ENCODE measurements at places on chromosomes 3 and 15.

DNA sequence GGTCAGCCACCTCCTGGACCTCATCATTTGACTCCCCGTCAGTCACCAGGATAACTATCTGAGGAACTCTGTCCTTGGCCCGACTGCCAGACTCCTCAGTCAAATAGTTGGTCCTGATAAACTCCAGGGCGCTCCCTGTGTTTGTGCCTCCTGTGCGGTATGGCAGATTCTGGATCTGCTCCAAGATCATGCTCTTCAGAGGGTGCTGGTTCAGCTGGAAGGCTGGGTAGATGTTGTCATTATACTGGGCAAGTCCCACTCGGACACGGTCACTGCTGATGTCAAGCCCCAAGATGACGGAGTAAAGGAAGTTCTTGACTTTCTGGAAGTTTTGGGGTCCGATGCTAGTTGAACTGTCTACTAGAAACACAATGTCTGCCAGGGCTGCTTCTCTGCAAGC lies 31.1 kb upstream of the CAPN7 start:
- H3K27ac ChIP-seq = no peak overlapping the region
- no peaks in the 10 kb centered on the region for H3K36me3 ChIP-seq
- DNase-seq = no peak

DNA sequence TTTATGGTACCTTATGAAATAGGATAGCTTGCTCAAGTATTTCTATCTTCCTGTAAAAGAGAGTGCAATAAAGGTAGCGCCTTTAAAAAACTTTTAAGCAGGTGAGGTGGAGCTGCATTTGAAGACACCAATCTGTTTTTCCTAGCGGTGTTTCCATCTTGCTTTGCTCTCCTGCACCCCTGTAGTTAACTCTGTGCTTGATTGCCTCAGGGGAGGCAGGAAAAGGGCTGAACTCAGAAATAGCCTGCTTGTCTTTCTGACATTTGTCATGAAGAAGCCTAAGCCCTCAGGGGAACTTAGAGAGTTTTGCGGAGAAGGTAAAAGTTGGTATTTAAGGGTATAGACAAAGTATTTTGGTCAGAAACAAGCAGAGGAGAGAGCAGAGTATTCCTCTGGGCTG lies 63.0 kb upstream of the TPRG1 start:
- DNase-seq = no peak
- H3K27me3 ChIP-seq = no peaks in the 10 kb centered on the region
- no peaks in the 10 kb centered on the region for H3K4me1 ChIP-seq

DNA sequence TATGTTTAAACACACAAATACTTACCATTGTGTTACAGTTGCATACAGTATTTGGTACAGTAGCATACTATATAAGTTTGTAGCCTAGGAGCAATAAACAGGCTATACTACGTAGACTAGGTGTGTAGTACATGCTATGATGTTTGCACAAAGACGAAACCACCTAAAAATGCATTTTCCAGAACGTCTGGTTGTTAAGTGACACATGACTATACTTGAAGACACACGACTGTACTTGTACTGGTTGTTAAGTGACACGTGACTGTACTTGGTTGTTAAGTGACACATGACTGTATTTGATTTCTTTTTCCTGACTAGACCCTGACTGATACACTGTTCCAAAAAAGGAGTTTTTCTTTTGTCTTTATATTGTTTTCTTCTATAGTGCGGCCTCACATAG lies 34.1 kb downstream of the RAB8B start:
- no peak overlapping the region for H3K27ac ChIP-seq
- no peaks in the 10 kb centered on the region for H3K27me3 ChIP-seq
- peaks cover 40% of the 10 kb centered on the region for H3K4me1 ChIP-seq
- H3K36me3 ChIP-seq = no peaks in the 10 kb centered on the region
- DNase-seq = no peak

DNA sequence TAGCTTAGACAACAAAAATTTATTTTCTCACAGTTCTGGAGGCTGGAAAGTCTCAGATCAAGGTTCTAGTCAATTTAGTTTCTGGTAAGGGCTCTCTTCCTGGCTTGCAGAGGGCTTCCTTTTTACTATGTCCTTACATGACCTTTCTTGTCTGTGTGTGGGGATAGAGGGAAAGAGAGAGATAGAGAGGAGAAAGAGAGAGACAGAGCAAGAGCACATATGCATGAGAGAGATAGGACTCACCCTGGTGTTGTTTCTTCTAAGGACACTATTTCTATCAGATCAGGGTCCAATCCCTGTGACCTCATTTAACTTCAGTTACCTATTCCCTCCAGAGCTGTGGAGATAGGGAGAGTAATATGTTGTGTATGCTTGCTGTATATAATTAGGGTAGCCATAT lies 44.9 kb upstream of the TEX9 start:
- no peak overlapping the region for H3K4me3 ChIP-seq
- DNase-seq = no peak
- H3K4me1 ChIP-seq = peaks cover 6% of the 10 kb centered on the region

DNA sequence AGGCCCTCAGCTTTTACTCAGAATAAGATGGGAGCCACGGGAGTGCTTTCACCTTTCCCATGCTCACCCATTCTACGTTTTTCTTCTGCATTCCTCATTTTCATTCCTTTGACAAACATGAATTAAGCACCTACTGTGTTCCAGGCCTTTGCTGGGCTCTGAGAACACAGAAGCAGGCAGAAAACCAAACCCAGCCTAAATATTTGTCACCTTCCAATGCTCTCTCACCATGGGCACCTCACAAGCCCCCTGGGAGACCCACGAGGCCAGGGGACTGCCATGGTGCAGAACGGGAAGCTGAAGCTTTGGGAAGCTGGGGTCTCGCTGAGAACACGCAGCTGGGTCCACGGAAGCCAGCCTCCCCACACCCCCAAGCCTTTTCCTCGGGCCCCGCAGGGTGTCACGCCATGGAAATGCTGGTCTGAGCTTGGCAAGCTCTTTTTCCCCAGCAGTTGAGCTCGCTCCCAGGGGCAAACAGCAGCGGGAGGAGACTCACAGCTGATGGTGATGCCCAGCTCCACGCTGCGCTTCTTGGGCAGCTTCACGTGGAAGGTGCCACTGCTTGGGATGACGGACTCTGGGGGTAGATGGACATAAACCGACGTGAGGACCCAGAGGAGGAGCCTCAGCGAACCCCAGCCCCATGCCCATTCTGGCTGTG lies 27.7 kb downstream of the GRIP2 start:
- H3K27ac ChIP-seq = no peak overlapping the region
- H3K36me3 ChIP-seq = no peaks in the 10 kb centered on the region
- no peak for DNase-seq
- H3K4me1 ChIP-seq = 0 out of 2 replicates have a peak, but pooled peaks cover 5% of the 10 kb centered on the region
- H3K4me3 ChIP-seq = no peak overlapping the region
- H3K27me3 ChIP-seq = no peaks in the 10 kb centered on the region

DNA sequence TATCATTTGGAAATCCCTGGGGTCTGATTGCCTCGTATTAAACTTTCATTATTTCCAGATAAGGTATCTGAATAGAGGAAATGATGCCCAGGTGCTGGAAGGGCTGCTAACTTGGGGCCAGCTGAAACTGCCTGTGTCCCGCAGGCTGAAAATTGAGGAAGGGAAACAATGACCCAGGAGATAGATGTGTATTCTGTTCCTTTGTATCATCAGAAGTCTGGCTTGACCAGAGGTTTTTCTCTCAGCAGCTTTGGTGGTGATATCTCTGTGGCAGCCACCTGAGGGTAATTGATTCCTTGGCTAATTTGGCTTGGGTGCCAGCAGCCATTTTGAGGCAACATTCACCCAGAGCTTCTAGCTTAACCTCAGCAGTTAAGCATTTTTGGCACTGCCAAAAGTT lies 90.0 kb upstream of the STT3B start:
- H3K36me3 ChIP-seq = no peaks in the 10 kb centered on the region
- no peak overlapping the region for H3K4me3 ChIP-seq
- H3K27ac ChIP-seq = no peak overlapping the region
- peaks cover 18% of the 10 kb centered on the region for H3K4me1 ChIP-seq
- H3K27me3 ChIP-seq = no peaks in the 10 kb centered on the region

DNA sequence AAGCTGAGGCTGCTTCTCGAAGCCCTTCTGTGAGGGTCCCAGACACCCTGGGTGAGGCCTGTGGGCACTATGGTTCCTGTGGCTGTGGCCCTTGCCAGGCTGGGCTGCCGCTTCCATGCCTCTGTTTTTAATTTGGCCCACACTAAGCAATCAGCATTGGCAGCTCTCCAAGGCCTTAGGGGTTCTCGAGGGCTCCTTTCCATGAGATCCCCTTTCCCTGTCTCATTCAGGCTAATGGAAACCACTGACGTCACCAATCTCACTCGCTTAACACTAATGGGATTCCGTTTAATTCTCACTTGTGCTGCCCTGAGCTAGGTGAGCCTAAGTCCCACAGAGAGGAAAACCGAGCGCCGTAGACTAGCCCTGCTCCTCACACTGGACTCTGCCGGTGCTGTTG lies 60.2 kb upstream of the RAB6B start:
- no peaks in the 10 kb centered on the region for H3K4me1 ChIP-seq
- H3K27ac ChIP-seq = no peak overlapping the region
- no peak for DNase-seq

GRCh38 chr3:27254896-27255295 lies 114.3 kb downstream of the NEK10 start:
- H3K4me1 ChIP-seq = no peaks in the 10 kb centered on the region
- H3K4me3 ChIP-seq = no peak overlapping the region
- no peak for DNase-seq
- no peak overlapping the region for H3K27ac ChIP-seq
- H3K36me3 ChIP-seq = no peaks in the 10 kb centered on the region
- no peaks in the 10 kb centered on the region for H3K27me3 ChIP-seq

- H3K4me3 ChIP-seq = no peak overlapping the region
- H3K27me3 ChIP-seq = no peaks in the 10 kb centered on the region
These were observed 1028.6 kb downstream of the OTOL1 start for GRCh38 chr3:162525066-162525742.

GRCh38 chr3:157204431-157204830 lies 44.5 kb upstream of the CCNL1 start:
- peak; percentile 50 for DNase-seq
- H3K36me3 ChIP-seq = no peaks in the 10 kb centered on the region
- no peaks in the 10 kb centered on the region for H3K4me1 ChIP-seq

- no peak overlapping the region for H3K4me3 ChIP-seq
- H3K27me3 ChIP-seq = peaks cover 90% of the 10 kb centered on the region
- H3K36me3 ChIP-seq = no peaks in the 10 kb centered on the region
- DNase-seq = no peak
These were observed 5.4 kb upstream of the ACAN start for GRCh38 chr15:88797663-88798339.

GRCh38 chr3:184710870-184711492 lies 883 bp downstream of the MAGEF1 start:
- no peak for DNase-seq
- H3K4me3 ChIP-seq = peak overlapping the region; percentile 91
- H3K27ac ChIP-seq = peak overlapping the region; percentile 79
- peaks cover 10% of the 10 kb centered on the region for H3K36me3 ChIP-seq

- no peak overlapping the region for H3K27ac ChIP-seq
- H3K4me3 ChIP-seq = no peak overlapping the region
- no peaks in the 10 kb centered on the region for H3K36me3 ChIP-seq
- H3K27me3 ChIP-seq = no peaks in the 10 kb centered on the region
These were observed 317.8 kb downstream of the LPP start for GRCh38 chr3:188471723-188472122.

DNA sequence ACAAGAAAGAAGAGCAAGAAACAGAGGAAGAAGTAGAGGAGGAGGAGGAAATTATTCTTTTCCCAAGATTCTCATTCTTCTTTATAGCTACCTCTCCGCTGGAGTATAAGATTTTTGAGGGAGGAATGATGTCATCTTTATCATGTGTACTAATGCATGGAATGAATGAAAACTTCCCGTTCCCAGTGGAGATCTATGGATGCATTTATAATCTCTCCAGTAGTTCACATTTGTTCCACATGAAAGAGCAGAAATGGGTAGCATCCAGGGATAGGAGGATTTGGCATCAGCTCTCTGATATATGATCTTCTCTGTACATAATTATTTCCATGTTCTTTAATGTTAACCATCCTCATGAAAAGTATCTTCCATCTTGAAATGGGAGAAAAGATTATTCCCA lies 244.4 kb downstream of the ADAMTSL3 start:
- H3K27me3 ChIP-seq = no peaks in the 10 kb centered on the region
- no peak for DNase-seq
- no peak overlapping the region for H3K4me3 ChIP-seq
- H3K36me3 ChIP-seq = no peaks in the 10 kb centered on the region
- H3K27ac ChIP-seq = no peak overlapping the region
- no peaks in the 10 kb centered on the region for H3K4me1 ChIP-seq

GRCh38 chr3:46440531-46441294 lies 24.0 kb downstream of the LTF start:
- H3K36me3 ChIP-seq = no peaks in the 10 kb centered on the region
- H3K27me3 ChIP-seq = no peaks in the 10 kb centered on the region
- H3K4me1 ChIP-seq = peaks cover 8% of the 10 kb centered on the region
- H3K27ac ChIP-seq = no peak overlapping the region
- DNase-seq = no peak

DNA sequence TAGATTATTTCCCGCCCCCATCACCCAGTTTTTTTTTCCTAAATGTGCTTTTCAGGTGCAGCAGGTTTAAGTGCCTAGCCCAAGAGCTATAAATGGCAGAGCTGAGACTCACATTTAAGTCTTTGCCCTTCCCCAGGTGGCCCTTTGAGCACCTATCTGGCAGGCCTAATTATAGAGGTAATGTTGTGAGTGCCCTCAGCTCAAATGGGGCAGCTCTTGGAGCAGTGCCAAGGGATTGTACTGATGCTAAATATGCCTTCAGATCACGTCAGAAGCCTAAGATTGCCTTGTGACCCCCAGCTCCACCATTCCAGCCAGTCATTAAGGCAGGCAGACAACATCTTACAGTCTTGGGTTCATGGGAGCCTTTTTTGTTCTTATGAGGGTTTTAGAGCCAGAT lies 159.5 kb downstream of the RPLP1 start:
- no peak overlapping the region for H3K27ac ChIP-seq
- no peaks in the 10 kb centered on the region for H3K27me3 ChIP-seq
- H3K36me3 ChIP-seq = no peaks in the 10 kb centered on the region
- no peak overlapping the region for H3K4me3 ChIP-seq
- peaks cover 10% of the 10 kb centered on the region for H3K4me1 ChIP-seq
- DNase-seq = no peak

DNA sequence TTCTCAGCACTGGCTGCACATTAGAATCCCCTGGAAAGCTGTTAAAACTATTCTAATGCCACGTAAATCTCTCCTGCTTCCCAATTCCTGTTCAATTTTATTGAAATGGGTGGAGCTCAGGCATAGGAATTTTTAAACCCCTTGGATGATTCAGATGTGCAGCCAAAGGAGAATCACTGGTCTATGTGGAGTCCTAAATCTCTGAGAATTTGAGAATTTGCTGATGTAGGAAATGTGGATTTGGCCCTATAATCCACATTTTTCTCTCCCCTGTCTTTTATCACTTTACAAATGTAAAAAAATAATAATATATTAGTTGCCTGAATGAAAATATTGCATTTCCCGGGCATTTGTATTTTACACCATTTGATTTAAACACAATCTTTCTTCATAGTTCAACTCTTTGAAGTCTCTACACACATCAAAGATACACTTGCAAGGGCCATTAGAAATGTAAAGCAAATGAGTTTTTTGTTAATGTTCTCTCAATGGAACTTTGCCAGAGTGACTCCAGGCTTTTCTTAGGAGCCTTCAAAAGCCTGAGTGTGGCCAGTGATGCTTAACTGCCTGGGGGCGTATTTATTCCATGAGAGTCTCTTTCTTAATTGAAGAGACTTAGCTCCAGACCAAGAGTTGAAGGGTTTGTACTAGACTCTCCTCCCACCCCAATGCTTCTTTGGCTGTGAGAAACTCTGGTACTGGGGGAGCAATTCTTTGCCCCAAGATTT lies 48.8 kb upstream of the PTX3 start:
- no peak overlapping the region for H3K27ac ChIP-seq
- H3K4me1 ChIP-seq = peaks cover 7% of the 10 kb centered on the region
- H3K36me3 ChIP-seq = no peaks in the 10 kb centered on the region
- no peak for DNase-seq
- no peaks in the 10 kb centered on the region for H3K27me3 ChIP-seq

Data from PC-9 (cell line).